Breast epithelium (tissue), 4 donors: ENCODE measurements at places on chromosomes 13 and 19. TPM values are rescaled to one million over a fixed set of nuclear protein-coding genes. Genes with fewer than 3 reads are reported as not detected.

OLFM4 gene
- total RNA-seq: 1.9 TPM

TMIGD2 gene
- not detected for total RNA-seq

GRCh38 chr19:18414504-18415177 lies 4.6 kb upstream of the SSBP4 start:
- H3K4me3 ChIP-seq: peak overlapping the region; percentile 42
- H3K36me3 ChIP-seq: no peaks in the 10 kb centered on the region
- H3K4me1 ChIP-seq: peaks cover 21% of the 10 kb centered on the region
- no peaks in the 10 kb centered on the region for H3K27me3 ChIP-seq

GRCh38 chr13:112669881-112670499 lies 19.8 kb upstream of the ATP11A start:
- H3K36me3 ChIP-seq: no peaks in the 10 kb centered on the region
- H3K4me3 ChIP-seq: no peak overlapping the region
- DNase-seq: no peak
- no peaks in the 10 kb centered on the region for H3K4me1 ChIP-seq
- no peaks in the 10 kb centered on the region for H3K27me3 ChIP-seq

DNA sequence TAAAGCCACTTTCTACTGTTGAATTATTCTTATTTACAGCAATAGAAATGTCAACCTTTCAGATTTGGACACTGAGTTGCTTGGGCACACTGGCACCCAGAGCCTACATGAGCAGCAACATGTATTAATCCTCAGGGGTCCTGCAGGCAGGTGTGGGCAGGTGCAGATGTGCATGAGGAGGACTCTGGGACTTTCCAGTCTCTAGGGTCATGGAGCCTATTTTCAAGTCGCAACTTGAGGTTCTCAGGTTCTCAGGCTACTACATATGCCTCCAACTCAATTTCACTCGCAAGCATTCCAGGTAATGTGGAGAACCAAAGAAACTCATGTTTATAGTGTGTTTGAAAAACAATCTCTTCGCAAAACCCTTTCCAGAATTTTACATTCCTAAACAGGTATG lies 73.2 kb downstream of the STARD13 start:
- no peaks in the 10 kb centered on the region for H3K27me3 ChIP-seq
- H3K36me3 ChIP-seq: no peaks in the 10 kb centered on the region
- H3K4me3 ChIP-seq: no peak overlapping the region
- no peak overlapping the region for H3K27ac ChIP-seq

DNA sequence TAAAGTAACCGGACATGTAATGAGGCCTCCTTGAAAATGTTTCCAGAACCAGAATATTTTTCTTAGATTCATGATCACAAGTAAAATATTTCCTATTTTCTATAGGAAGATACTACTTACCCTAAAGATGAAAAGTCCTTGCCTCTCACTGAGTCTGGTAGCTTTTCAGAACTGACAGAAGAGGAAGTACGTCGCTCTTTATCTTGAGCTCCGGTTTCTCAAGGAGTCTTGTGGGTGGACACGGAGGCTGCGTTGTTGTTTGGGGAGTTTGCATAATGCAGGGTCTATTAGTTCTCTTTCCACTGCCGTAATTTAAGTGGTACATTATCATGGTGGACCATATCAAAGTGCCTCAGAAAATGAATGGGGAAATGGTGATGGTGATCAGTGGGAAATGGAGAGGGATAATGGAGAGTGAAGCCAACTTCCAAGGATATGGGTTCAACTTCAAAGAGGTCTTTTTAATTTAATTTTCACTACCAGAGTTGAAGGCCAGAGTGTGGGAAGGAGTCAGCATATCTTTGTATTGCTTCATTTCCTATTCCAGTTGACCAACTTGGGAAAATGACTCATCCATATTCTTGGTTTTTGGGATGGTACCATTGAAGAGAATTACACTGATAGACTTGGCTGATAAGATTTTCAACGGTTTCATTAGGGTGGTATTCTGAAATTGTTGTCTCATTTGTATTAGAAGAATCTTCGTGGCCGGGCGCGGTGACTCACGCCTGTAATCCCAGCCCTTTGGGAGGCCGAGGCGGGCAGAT lies 23.4 kb downstream of the MBD3L2B start:
- H3K36me3 ChIP-seq: no peaks in the 10 kb centered on the region
- no peaks in the 10 kb centered on the region for H3K27me3 ChIP-seq
- no peak overlapping the region for H3K27ac ChIP-seq
- no peak for DNase-seq
